Astrocyte of the cerebellum (primary cell): ENCODE measurements at places on chromosomes 5 and 9.

DNA sequence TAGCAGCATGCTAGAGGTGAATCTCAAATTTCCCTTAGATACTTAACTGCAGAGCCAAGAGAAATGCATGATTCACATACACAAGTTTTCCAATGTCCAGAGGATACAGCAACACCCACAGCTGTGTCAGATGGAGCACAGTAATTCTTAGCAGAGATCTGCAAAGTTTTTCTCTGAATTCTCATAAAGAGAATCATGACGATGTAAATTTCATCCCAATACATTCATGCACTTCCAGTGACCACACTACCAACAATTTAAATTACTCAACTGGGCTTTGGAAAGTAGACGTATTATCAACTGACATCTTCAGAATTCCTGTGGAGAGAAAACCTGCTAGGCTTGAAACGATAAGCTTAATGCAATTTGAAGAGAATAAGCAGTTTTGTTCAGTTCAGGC, 378.8 kb upstream of the TLE4 start:
- DNase-seq: peak; percentile 44

GRCh38 chr5:147804334-147804733, 21.8 kb upstream of the JAKMIP2 start:
- no peak for DNase-seq

DNA sequence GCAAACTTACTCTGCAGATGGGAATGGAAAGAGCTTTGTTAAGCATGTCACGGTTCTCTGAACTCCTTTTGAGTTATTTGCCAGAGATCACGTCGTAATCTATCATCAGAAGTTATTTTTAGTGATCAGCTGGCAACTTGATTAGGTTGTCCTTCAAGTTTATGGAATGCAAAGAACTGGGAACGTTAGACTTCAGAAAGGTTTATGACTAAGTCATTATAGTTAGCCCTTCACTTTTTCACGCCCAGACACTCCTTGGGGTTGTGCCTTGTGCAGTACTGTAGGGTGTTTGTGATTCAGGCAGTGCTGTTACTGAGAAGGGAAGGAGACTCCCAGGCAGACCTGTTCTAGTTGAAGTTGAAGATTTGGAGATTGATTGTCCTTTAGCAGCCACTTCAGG, 26.8 kb upstream of the PHF2 start:
- no peak for DNase-seq

DNA sequence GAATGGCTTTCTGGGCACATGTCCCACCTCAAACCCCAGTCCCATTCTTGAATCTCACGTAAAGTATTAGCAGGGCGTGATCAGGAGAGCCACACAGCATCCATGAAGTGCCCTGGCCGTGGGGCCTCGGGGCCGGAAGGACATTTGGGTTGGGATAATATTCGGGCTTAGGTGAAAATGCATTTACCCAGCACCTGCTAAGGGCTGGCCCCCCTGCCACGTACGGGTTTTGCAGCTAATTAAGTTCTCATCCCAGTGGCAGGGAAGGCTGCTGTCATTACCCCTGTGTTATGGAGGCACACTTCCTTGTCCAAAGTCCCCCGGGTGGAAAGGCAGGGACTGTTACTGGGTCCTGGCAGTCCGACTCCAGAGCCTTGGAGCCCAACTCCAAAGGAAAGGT, 29.0 kb downstream of the ROPN1L start:
- DNase-seq: no peak

DNA sequence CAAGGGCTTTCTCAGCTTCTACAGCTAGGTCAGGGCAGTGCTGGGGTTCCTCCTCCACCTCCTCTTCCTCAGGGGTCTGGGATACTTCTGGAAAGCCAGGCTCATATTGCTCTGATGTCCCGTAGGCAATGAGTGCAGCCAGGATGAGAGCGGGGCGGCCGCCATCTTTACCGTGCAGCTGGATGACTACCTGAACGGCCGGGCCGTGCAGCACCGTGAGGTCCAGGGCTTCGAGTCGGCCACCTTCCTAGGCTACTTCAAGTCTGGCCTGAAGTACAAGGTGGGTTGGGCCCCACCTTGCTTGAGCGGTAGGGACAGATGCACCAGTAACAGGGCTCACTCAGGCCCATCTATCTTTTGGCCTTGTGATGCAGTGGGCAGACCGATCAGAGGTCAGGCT, 34.8 kb downstream of the GSN start:
- DNase-seq: no peak

DNA sequence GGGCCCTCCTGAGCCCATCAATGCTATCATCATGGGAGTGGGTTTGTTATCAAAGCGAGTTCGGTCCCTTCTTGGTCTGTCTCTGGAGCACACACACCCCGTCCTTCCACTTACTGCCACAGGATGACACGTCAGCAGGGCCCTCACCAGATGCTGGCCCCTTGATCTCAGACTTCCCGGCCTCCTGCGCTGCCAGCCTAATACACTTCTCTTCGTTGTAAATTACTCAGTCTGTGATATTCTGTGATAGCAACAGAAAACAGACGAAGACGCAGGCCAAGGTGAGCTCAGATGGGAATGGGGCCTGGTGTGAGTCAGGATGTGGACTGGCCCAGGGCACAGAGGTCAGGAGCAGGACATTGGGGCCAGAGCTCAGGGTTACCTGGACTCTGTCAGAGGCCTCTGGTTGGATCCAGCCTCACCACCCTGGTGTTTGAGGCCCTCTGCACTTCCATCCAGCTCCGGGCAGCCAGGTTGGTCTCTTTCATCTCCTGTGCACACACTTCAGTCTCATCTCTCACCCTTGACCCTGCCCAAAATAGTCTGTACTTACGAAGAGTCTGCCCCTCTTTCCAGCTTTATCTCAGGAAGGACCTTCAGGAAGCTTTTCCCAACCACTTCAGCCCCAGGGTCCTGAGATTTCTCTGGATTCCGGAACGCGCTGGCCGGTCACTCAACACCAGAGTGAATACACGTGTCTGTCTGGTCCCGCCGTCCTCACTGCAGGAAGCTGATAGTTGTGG, 26.0 kb upstream of the CNOT6 start:
- no peak for DNase-seq

DNA sequence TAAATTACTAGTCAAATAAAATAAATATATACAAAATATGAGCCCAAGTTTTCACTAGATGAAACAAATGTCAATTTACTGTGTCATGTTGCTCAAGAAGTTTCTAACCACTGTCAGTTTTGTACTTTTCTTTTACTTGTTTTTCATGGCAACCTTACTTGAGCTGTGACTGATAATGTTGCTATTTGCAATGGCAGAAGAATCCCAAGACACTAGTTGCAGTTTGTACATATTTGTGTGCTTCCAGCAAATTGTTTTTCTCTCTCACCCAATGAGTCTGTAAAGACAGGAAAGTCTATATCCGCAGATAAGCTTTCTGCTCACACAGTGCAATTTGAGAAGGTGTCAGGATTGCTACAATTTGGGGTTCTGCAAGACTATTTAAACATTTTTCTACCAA, 338.6 kb upstream of the PCSK5 start:
- DNase-seq: no peak

GRCh38 chr9:108162664-108163063, 673.1 kb upstream of the KLF4 start:
- DNase-seq: peak; percentile 91

- DNase-seq: no peak
Measured at GRCh38 chr5:80569961-80570786, at the start of gene ANKRD34B. Gene ANKRD34B (minus strand): TSS chr5:80570280. CDS start chr5:80560019, 10,261 bp downstream.

- DNase-seq: peak; percentile 18
Measured at GRCh38 chr9:123349691-123350480, 6.1 kb upstream of the CRB2 start.

GRCh38 chr5:51345106-51345505, 38.1 kb upstream of the ISL1 start:
- DNase-seq: peak; percentile 37

- no peak for DNase-seq
Measured at GRCh38 chr5:38715696-38716095, 130.1 kb upstream of the OSMR start.

DNA sequence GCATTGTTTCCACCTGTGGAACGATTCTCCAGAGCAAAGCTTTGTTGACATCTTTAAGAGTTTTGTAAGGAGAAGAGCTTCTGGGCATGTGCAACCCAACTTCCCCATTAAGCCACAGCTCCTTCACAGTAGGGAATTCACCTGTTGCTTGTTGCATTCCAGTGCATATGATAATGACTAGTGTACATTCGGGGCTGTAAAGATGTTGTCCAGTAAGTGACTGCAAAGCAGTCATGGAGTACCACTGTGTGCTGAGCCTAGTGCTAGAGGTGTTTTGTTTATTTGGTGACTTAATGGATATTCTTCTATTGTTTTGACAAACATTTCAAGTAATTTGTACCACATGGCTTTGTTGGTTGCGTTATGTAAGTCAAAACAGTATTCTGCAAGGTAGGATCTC, 12.8 kb downstream of the UGCG start:
- DNase-seq: no peak

- no peak for DNase-seq
Measured at GRCh38 chr5:135116160-135116561, 82.1 kb upstream of the PITX1 start.

GRCh38 chr9:111728143-111728542, 66.6 kb downstream of the SHOC1 start:
- DNase-seq: peak; percentile 4

DNA sequence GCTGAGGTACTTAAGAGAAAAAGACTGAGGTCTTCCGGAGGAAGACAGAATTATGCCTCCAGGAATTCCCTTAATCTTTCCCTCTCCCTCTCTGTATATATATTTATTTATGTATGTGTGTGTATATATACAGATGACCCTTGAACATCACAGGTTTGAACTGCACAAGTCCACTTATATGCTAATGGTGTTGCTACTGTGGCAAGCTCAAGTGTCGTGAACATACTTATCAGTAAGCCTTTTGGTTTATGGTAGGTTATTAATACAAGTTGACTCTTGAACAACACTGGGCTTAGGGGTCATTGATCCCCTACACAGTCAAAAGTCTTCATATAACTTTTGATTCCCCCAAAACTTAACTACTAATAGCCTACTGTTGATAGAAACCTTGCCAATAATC, 106.8 kb downstream of the NUDT12 start:
- DNase-seq: no peak

DNA sequence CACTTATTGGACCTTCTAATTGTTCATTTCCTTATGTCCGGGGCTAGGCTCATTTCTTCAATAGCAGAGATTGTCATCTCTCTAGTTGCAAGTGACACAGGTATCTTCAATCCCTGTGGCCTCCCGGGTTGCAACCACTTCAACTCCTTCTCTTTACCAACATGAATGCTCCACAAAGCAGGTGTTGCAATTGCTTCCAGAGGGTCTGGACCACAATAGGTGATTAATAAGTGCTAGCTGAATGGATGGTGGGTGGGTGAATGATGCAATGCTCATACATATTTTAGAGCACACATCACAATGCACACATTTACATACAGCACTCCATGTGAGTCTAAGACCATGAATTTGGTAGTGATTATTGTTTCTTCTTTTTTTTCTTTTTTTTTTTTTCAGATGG, 2.6 kb downstream of the CEMIP2 start:
- no peak for DNase-seq
